ENCODE measurements at places on chromosomes 16 and 17.

DNA sequence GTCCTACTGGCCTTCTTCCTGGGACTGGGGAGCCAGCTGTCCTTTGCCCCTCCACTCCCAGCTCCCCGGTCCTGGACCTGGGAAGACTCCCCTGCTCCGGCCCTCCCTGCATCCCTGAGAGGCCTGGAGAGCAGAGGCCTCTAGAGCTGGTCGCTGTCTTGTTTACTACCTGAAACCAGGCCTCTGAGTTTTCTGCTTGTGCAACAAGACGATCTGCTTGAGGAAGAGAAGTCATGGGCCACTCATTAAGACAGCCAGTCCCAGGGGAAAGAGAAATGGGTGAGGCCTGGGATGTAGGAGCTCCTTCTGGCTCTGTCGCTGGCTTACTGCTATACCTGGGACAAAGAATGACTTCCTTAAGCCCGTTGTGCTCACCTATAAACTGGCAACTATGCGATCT is 29.8 kb upstream of the GPRC5C start:
- no peak for DNase-seq

DNA sequence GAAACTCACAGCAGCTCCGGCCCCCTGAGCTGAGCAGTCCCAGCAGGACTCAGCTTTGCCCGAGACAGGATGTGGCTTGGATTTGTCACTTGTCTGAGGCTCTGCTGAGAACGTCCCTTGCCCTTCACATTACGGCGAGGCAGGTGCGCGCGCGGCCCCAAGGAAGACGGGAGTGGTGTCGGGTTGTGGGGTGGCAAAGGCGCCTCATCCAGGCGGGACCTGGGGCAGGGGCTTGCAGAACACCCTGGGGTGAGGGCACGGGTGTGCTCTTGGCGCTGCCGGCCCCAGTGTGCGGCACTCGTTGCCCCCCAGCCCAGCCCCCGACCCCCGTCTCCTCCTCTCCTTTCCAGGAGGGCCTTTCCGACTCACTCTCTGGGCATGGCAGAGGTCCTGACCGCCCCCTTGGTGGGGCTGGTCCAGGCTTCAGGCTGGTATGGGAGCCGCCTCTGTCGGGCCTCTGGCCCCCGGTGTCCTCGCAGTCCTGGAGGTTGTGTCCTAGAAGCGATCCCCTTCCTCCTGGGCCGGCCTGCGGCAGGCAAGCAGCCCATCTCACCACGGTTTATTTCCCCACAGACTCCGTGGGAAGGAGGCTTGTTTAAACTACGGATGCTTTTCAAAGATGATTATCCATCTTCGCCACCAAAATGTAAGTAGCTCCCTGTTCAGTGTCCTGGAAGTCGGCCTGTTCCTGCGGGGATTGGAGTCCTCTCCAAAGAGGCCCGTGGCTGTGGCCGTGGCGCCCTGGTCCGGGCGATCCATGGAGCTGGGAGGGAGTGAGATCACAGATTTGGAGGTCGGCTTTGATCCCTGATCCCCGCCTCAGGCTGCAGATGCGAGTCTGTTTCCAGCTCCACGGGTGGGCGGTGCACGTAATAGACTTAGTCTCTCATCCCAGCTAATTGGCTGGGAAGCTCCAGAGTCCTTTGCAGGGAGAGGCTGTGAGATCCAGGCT is 5.9 kb downstream of the UBE2I start:
- no peak for DNase-seq

GRCh38 chr17:40916366-40916765 is 21.1 kb downstream of the KRT23 start:
- no peak for DNase-seq

DNA sequence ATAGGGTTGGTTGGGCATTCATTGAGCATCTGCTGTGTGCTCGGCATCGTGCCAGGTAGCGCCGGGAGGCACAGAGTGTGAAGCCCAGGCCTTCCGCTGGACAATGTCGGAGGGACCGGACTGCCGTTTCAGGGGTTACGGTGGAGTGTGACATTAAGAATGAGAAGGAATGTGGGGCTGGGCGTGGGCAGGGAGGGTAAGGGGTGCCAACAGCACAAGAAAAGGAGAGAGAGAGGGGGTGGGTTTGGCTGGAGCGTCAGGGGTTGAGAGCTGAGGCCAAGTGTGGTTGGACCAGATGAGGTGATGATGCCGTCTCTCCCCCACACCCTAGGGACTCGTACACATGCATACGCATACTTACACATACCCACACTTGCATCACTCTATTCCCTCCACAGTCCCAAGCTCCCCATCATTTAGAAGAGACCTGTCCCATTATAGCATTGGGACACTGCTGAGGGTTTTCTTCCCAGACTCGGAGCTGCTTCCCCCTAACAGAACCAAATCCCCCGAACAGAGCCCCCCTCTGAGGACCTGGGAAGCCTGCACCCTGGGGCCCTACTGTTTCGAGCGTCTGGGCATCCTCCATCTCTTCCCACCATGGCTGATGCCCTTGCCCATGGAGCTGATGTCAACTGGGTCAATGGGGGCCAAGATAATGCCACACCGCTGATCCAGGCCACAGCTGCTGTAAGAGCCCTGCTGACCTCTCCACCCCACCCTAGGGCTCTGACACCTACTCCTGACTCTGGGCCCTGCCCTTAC is 3.3 kb upstream of the KCTD11 start:
- DNase-seq: no peak

GRCh38 chr17:54235571-54235970 is 412.8 kb downstream of the KIF2B start:
- no peak for DNase-seq

- no peak for DNase-seq
Observed at GRCh38 chr16:88540346-88540977, 29.7 kb upstream of the ZC3H18 start.

DNA sequence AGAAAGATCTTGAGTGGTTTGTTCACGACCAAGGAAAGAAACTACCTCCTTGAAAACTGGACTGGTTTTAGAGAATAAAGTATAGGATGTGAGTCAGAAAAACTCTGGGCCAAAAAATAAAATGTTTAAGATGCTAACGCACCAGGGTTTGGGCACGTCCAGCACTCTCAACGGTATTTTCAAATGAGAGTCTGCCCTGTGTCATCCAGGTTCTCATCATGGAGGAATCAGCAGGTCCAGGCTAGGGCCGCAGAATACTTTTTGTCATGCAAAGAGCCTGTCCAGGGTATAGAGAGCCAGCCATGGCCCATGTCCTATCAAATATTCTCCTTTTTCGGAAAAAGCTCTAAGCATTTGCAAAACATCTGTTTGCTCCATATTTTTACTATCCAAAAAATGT is 2.4 kb downstream of the NXN start:
- no peak for DNase-seq

DNA sequence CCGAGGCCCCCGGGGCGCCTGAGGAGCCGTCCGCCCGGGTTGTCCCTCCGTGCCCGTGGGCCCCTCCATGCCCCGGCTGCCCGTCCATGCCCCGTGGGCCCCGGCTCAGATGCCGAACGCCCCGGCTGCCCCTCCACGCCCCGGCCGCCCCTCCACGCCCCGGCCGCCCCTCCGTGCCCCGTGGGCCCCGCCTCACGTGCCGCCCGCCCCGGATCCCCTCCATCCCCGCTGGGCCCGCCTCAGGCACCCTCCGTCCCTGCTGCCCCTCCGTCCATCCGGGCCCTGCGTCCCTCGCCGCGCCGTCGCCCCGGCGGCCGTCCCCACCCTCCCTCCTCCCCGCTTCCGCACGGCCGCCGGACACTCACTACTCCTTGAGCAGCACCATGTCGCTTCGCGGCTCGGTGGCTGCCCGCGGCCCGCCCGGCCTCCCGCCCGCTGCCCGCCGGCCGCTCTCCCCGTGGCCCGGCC is 382 bp downstream of the PITPNA start:
- DNase-seq: no peak

GRCh38 chr16:24975428-24975889 is 39.7 kb downstream of the ARHGAP17 start:
- DNase-seq: no peak

GRCh38 chr16:85539084-85539483 is 74.0 kb upstream of the GSE1 start:
- no peak for DNase-seq

DNA sequence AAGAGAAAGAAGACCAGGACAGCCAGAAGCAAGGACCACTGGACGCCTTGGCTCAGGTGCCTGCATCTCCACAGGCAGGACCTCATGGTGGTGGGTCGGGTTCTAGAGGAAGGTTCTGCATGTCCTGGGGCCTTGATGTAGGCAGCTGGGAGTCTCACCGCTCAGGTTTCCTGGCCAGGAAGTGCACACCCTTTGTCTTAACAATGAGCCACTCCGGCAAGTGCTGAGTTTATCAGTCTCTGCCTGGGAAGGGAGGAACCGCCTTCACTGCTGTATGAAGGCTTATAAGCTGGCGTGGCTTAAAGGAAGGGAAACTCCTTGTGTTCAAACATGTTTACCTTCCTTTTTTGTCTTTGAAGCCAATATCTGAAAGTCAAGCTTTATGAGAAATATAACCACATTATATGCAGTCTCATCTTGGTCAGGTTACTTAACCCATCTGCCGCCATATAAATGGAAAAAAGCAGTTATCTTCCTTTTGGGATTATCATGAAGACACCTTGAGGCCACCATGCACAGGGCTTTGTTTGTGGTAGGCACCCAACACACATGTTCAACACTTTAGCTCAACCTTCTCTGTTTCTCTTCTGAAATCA is at the start of gene ST6GALNAC1:
Gene ST6GALNAC1 (minus strand): TSS at position 205 of the 596 bp plus-strand sequence. CDS start 119 bp downstream, at position 86.
- peak; percentile 22 for DNase-seq

DNA sequence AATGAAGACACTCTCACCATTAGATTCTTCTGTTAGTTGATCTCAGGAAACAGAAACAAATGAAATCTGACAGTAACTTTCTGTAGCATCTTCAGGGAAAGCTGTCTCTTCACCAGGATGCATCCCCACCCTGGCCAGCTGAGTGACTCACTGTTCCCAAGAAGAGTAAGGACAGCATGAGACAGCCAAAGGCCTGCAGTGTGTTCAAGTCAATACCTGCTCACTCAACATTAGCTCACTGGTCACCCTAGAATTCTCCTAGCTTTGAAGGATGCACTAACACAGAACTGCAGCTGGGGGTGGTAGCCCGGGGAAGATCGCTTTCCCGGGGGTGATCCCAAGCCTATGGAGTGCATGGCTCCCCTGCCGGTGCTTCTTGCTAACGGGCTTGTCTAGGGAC is 28.2 kb upstream of the CLEC18B start:
- DNase-seq: no peak

DNA sequence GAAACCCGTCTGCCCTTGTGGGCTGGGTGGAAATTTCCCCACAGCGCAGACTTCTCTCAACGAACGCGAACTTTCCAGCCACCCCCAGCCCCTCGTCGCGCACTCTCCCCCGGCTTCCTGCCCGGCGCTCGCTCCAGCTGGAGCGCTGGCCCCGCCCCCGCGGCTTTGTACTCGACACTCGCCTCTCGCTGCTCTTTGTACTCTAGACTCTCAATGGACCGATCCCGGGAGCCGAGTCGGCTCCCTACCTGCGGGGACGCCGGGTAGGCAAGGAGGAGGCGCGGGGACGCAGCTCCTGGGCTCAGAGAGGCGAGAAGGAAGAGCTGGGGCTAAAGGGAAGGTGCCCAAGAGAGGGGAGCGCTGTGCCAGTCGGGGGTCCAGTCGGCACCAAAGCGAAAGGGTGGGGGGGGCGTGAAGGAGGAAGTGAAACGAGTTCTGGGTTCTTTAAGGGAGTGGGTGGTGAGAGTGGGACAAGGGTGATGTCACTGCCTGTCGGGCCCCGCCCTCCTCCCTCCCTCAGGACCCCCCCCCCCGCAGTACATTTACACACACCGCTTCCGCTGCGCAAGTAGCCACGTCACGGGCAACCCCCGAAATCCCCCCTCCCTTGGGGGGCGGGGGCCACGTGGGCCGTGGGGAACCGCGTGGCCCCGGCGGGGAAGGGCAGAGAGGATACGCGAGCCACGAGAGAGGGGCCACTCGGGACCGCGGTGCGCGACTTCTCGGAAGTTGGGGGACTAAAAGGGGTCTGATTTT is 9.7 kb downstream of the KDM6B start:
- DNase-seq: peak; percentile 95

- DNase-seq: no peak
Observed at GRCh38 chr16:85019659-85020245, 7.8 kb upstream of the KIAA0513 start.

DNA sequence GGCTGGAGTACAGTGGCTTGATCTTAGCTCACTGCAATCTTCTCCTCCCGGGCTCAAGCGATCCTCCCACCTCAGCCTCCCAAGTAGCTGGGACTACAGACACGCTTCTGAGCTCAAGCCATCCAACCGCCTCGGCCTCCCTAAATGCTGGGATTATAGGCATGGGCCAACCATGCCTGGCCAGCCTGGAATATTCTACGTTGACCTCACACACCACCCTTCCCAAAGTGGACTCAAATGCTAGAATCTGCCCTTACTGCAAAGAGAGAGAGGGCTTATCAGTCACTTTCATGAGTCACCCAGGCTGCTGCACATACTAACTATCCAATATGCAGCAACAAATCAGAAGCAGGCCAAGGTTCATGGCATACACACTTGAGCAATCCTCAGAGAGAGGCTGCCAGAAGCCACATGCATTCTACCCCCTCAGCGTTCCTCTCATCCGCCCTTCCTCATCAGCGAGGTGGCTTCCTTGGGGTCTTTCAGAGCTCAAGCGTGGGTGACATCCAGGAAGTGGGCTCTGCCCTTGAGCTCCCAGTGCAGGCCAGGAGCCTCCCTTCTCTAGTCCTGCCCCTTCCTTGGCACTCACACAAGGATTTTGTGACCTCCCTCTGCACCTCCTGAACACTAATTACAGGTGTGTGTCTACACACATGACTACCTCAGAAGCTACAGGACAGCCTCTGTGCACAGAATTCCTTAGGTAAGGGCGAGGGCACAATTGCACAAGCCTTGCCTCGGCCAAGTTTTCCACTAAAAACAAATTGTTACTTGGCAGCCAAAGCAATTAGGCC is 24.8 kb upstream of the SIAH1 start:
- no peak for DNase-seq

GRCh38 chr16:54446639-54447038 is 160.1 kb upstream of the IRX3 start:
- no peak for DNase-seq

DNA sequence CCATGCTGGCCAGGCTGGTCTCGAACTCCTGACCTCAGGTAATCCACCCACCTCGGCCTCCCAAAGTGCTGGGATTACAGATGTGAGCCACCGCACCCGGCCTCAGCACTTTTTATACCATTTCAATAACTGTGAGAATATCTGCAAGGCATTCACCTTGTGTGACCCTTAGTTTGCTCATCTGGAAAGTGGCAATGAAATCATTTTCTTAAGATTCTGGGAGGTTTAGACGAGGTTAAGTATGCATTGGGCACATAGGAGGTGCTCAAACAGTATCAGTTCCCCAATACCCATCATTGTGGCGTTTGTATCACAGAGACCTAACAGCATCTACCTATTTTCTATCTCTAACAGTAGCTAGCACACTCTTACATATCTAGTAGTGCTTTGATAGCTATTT is 481.9 kb upstream of the ERCC4 start:
- DNase-seq: no peak

GRCh38 chr16:14241631-14242030 is 170.5 kb downstream of the MRTFB start:
- DNase-seq: no peak

DNA sequence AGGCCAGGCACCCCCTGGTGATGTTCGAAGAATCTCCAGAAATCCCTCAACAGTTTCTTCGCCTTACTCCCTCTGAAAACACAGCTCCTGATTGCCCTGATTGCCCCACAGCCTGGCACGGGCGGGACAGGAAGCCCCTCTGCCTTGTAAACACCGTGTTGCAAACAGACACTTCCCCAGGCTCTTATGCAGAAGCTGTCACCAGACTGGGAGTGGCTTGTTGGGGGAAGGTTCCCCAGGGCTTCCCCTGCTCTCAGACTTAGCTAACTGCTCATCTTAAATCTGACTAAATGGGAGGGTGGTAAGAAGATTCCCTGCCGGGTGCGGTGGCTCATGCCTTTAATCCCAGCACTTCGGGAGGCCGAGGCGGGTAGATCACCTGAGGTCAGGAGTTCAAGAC is 11.2 kb downstream of the PIK3R5 start:
- peak; percentile 69 for DNase-seq

GRCh38 chr16:82177555-82177954 is 7.5 kb upstream of the MPHOSPH6 start:
- no peak for DNase-seq

Data from activated CD4-positive, alpha-beta T cell treated with anti-CD3 and anti-CD28 coated beads for 4 hours (primary cell).